ENCODE measurements at places on chromosomes 1 and 21.

GRCh38 chr1:187465441-187465840, 636.7 kb downstream of the PLA2G4A start:
- DNase-seq, result no peak

- DNase-seq, result no peak
Measured at GRCh38 chr21:22444990-22445389, 1446.8 kb downstream of the NCAM2 start.

GRCh38 chr1:191690931-191691330, 467.3 kb upstream of the RGS18 start:
- DNase-seq, result no peak

DNA sequence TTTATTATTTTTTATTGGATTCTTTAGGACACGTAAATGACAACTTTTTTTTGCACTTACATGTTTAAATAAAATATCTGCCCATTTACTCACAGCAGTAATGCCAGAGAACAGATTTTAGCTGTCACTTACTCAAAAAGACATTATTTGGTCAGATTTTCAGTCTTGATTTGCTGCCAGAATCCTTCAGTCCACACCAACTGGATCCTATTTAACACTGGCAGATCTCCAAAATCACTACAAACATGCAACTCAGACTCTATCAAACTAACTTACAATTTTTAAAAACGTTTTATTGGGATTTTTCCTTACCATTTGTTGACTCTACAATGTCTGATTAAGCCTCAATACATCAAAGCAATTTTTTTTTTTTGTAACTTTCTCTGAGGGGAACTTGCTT, 11.1 kb downstream of the ATP6V1G3 start:
- DNase-seq, result no peak

- no peak for DNase-seq
Measured at GRCh38 chr1:46596846-46597245, 7.2 kb downstream of the MKNK1 start.

DNA sequence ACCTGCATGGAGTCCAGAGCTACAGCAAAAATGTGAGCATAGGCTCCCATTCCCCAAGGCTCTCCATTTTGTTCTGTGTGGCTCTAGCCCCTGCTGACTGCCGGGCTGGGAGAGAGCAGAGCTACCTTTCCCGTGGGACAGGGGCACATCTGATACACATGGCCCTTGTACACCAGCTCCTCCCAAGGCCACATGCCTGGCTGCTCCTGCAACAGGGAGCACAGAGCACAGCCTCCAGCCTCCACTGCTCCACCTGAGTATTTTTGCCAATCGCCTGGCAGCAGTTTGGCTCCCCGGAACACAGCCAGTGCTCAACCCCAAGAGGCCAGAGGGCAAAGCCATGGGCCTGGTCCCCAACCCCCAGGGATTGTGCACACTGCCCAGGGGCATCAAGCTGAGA, 146.5 kb downstream of the CHD1L start:
- no peak for DNase-seq

DNA sequence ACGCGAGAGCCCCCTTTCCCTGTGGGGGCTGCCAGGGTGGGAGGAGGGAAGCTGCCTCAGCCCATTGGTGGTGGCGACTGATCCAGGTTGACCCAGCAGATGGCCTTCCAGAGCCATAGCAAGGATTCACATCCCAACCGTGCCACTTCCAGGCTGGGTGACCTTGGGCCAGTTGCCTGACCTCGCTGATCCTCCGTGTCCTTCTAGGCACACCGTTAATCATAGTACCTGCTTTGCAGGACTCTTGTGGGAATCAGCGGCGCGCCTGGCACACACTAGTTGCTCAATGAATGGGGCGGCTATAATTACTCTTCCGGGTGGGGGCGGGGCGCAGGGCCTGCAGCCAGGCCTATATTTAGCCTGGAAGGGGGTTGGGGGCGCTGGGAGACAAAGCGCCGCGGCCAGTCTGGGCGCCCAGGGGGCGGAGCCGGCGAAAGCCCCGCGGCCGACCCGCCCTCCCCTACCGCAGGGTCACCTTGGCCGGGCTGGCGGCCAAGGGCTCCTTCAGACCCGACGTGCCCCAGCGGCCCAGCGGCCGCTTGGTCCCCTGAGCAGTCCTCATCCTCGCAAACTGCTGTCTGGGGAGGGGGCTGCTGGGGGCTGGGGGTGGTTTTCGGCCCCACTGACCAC, 5.1 kb downstream of the HSPB7 start:
- DNase-seq, result no peak

DNA sequence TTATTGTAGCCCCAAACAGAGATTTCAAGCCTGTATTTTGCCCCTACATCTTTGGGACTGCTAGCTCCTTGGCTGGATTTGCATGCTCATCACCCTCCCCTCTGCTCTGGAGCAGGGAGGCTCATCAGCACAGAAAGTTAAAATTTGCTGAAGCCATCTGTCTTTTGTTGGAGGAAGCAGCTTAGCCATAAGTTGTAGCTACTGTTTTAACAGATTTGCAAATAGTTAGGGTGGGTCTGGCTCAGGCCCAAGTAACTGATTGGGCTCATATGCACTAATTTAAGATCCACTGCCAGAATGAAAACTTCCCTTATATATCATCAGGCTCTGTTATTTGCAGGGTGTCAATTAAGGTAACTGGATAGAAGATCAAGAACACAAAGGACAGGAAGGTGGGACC, 307.0 kb downstream of the ZP4 start:
- DNase-seq, result no peak

DNA sequence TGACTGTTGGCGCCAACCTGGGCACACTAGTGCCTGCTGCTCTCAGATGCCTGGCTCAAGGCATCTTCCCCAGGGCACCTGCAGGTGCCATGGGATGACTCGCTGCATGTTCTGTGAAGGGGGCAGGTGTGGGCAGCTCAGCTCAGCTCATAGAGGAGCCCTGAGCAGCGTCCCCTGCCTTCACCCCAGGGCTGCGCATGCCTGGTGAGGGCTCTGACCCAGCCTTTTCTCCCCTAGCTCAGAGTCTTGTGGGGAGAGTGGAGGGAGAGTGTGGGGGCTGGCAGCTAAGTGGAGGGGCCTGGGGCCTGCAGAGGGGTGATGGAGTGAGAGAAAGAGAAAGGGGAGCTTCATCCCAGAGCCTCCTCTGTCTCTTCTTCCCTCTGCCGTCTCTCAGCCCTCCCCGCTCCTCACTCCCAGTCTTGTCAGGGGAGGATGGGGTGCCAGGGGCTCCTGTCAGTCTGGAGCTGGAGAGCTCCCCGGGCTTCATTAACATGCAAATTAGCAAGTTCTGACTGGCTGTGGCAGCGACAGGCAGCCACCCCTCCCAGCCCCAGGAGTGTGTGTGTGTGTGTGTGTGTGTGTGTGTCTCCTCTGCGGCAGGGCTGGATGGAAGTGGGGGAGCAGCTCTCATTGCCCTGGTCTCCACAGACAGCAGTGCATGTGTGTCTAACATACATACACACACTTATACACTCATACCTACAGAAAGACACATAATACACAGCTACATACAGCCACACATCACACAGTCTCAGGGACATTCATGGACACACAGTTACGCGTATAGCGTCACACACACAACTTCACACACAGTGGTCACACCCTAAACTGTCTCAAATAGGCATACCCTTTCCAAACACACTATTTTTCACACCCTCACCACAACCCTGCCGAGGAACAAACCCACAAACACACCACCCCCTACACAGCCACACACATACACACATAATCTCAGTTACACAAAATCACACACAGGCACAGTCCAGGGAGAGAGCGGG, 34.0 kb downstream of the FOXO6 start:
- DNase-seq, result peak; percentile 42

DNA sequence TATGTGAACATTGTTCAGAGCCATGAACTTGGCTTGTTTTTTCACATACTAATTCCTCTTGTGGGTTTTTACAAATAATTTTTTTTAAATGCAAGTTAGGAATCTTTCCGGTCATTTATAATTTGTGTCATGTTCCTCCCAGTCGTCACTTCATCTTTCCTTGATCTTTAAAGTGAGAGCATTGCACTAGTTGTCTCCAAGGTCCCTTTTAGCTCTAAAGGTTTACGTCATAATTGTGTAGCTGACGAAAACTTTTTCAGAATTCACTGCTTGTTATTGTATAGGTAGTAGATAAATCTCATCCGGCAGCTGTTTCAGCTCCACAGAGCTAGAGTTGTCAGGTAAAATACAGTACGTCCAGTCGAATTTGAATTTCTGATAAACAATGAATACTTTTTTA, 33.6 kb downstream of the SOAT1 start:
- no peak for DNase-seq

Measured in NCI-H1048 (cell line).